CD4-positive, alpha-beta T cell treated with Interleukin-12 subunit alpha and Interleukin-12 subunit beta, for 1 hour (primary cell): ENCODE measurements at places on chromosomes 16 and 17.

GRCh38 chr16:48526058-48526957 is 83.7 kb downstream of the N4BP1 start:
- DNase-seq, result peak; percentile 16

DNA sequence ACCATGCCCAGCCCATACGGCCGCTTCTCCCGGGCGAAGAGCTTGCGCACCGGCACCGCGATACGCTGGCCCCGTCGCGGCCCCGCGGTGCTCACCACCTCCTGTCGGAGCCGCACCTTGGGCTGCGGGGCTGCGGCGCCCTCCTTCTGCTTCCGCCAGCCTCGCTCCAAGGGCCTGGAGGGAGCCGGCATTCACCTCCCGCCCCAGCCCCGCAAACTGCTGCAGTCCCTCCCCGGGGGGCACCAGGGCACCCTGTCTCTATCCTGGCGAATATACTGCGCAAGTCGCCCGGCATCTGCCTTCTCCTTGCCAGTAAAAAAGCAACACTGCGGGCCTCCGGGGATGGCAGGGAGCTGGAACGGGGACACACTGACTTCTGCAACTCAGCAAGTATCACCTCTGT is 8.3 kb downstream of the SNRNP25 start:
- no peak for DNase-seq

GRCh38 chr17:6710317-6710716 is 2.9 kb downstream of the SLC13A5 start:
- no peak for DNase-seq

- DNase-seq, result peak; percentile 8
These were observed 667 bp upstream of the KIF19 start for GRCh38 chr17:74325376-74325742.

GRCh38 chr17:17053446-17054379 is 11.5 kb downstream of the MPRIP start:
- DNase-seq, result no peak

DNA sequence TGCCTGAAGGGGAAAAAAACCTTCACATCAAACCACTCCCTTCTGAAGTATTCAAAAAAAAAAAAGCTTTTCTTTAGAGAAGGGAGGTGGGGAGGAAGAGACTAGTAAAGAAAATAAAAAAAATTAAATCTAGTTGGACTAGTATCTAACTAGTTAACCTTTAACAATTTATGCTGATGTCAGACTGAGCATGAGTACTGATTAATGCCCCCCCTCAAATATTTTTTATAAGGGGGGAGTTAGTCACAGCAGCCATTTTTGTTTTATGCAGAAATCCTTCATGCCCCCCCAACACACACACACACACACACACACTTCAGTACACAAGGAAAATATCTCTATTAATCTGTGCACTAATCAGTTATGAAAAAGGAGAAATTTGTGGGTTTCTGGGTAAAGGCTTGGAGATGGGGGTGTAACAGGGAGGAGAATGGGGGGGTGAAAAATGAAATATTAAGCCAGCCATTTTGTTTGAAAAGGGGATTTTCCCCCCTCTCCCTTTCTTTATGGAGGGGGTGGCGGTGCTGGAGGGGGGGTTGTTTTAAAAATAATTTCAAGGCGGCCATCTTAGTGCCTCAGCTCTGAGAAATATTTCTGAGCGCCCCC is 4.7 kb upstream of the CHD3 start:
- peak; percentile 74 for DNase-seq

DNA sequence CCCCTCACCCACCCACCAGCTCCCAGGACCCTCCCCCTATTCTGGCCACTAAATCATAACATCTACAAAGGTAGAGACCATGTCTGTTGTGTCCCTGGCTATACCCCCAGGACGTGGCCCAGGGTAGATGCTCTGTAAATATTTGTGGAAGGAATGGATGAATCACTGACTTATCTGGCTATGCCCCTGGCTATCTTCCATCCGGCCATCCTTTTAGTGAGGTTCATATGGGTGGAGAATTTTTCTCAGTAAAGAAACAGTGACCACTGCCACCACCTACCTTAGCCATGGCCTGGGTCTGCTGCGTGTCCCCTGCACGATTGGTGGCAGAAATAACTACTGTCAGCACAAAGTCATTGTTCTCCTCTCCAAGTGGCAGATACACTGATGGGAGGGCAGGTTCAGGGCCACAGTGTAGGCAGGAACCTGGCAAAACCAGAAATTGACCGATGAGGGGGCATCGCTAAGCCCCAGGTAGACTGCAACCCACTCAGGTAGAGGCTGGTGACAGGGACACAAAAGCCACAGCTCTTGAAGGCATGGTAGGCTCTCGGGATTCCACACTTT is 63.1 kb upstream of the BCO1 start:
- no peak for DNase-seq

GRCh38 chr17:38721802-38722201 is 8.3 kb upstream of the CISD3 start:
- no peak for DNase-seq
